CD14-positive monocyte (primary cell): ENCODE measurements at places on chromosomes 4 and X. TPM values are rescaled to one million over a fixed set of nuclear protein-coding genes. Genes with fewer than 3 reads are reported as not detected.

Gene TMEM47
- polyA plus RNA-seq: not detected

Gene PFKFB1
- not detected for polyA plus RNA-seq

Gene HMGN5
- polyA plus RNA-seq: 0.20 and 0.23 TPM in 2 replicates

Gene ADH1B
- polyA plus RNA-seq: not detected

Gene CXCL8
- 328 TPM for polyA plus RNA-seq

Gene CENPVL1
- not detected in 2 replicates for polyA plus RNA-seq

Gene TASL
- polyA plus RNA-seq: 28.7 TPM

Gene DAPP1
- polyA plus RNA-seq: 87.2 TPM

Gene FAM133A
- not detected for polyA plus RNA-seq

Gene OPHN1
- polyA plus RNA-seq: 0.20 TPM

Gene PDLIM3
- polyA plus RNA-seq: not detected

Gene MID1
- polyA plus RNA-seq: 0.05 TPM in 1 of 2 replicates, not detected in the other

Gene FRMPD4
- not detected in 2 replicates for polyA plus RNA-seq

Gene XAGE2
- not detected for polyA plus RNA-seq

Gene DOK7
- polyA plus RNA-seq: not detected

Gene RTL5
- 0.59 TPM for polyA plus RNA-seq

Gene GAGE12E
- polyA plus RNA-seq: not detected

Gene SPANXA2
- polyA plus RNA-seq: not detected

Gene ASMT
- polyA plus RNA-seq: not detected

Gene NXF2B
- polyA plus RNA-seq: not detected

Gene DCHS2
- not detected for polyA plus RNA-seq

Gene SPACA5
- not detected for polyA plus RNA-seq

Gene TCEAL7
- polyA plus RNA-seq: not detected

Gene SLC10A6
- polyA plus RNA-seq: not detected

Gene ELF4
- 10.4 TPM for polyA plus RNA-seq

Gene NCBP2L
- not detected in 2 replicates for polyA plus RNA-seq

Gene SRPX
- not detected for polyA plus RNA-seq

Gene PPEF2
- not detected for polyA plus RNA-seq

Gene FGF13
- not detected for polyA plus RNA-seq

Gene PCDH7
- not detected in 2 replicates for polyA plus RNA-seq

Gene P2RY8
- 40.0 TPM for polyA plus RNA-seq
